ENCODE measurements at places on chromosomes 6 and 20.

- no peak for DNase-seq
Measured at GRCh38 chr6:116003668-116004067, 57.0 kb downstream of the FRK start.

GRCh38 chr6:113271437-113271836, 585.7 kb upstream of the MARCKS start:
- no peak for DNase-seq

DNA sequence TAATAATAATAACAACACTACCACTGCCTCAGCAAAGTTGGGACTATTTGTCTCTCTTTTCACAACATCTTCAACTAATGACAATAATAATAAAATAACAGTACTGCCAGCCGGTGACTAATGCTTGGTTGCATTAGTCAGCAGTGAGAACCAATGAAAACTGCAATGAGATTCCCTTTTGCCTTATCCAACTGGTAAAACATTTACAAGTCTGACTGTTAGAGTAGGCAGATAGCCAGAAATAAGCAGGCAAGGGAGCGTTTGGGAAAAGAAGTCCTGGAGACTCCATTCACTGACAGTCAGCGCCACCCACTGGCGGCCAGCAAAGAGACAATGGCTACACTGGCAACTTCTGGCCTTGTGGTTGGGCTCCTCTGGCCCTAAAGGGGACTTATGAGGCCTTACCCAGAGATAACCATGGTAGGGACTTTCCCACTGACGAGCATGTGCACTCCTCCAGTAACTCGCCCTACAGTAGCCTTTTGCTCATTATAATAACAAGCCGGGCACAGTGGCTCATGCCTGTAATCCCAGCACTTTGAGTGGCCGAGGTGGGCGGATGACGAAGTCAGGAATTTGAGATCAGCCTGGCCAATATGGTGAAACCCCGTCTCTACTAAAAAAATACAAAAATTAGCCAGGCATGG, 3.4 kb upstream of the NSFL1C start:
- no peak for DNase-seq

GRCh38 chr20:1225263-1225782, 521 bp upstream of the RAD21L1 start:
- DNase-seq, result no peak

GRCh38 chr20:5126512-5127203, at the start of gene CDS2:
TSS of gene CDS2 (plus strand) at chr20:5127008. CDS start at chr20:5127093, 85 bp downstream.
- peak; percentile 100 for DNase-seq

GRCh38 chr6:104710543-104711335, 149.0 kb downstream of the HACE1 start:
- no peak for DNase-seq

- no peak for DNase-seq
Measured at GRCh38 chr6:108671175-108671574, 110.5 kb downstream of the FOXO3 start.

GRCh38 chr6:20681243-20681684, 147.0 kb downstream of the CDKAL1 start:
- DNase-seq, result no peak

- no peak for DNase-seq
Measured at GRCh38 chr6:37485291-37485702, 14.4 kb downstream of the CCDC167 start.

DNA sequence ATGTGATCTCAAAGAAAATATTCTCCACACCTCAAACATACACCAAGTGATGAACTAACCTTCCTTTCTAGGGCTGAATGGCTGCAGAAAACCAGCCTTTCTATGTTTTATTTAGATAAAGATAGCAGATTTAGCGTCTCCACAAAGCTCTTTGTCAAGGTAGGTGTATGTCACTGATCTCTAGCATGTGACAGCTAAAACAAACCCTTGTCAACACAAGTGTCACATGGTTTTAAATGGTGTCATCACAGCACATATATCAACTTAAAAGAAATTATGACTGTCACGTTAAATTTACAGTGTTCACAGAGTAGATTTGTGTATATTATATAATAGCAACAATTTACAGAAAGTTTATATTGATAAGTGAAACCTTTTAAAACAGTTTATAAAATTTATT, 58.3 kb downstream of the TENT5A start:
- DNase-seq, result no peak

- no peak for DNase-seq
Measured at GRCh38 chr20:39879296-39879695, 809.7 kb downstream of the MAFB start.

DNA sequence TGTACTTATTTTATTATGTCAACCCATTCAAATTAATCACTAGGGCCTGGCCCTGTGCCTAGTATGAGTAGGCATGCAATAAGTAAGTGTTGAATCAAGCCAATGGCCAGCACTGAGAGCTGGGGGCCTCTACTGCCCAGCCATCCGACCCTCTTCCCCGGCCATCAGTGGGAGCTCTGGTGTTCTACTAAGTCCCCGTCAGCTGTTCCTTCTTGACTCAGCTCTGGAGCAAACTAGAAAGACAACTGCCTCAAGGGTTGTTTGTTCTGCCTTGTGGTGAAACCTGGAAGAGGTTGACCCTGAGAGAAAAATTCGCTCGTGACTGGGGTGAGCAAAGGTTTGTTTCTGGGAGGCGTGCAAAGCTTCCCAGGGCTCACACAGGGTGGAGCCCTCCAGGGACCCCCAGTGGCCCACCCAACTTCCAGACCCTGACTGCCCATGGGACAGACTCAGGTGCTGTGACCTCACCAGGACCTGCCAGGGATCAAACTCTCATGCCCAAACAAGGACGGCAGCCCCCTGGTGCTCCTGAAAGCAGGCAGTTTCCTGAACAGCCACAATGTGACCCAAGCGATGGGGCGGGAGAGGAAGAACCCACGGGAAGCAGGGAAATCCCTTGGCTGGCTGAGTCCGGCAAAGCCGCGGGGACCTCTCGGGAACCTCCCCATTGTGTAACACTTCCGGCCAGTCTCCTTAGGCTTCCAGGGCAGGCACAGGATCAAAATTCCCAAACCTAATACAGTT, 50.4 kb downstream of the BANF2 start:
- no peak for DNase-seq

GRCh38 chr6:155090166-155090565, 95.1 kb downstream of the TIAM2 start:
- DNase-seq, result no peak

GRCh38 chr6:149608381-149608982, 40.0 kb downstream of the KATNA1 start:
- DNase-seq, result no peak

DNA sequence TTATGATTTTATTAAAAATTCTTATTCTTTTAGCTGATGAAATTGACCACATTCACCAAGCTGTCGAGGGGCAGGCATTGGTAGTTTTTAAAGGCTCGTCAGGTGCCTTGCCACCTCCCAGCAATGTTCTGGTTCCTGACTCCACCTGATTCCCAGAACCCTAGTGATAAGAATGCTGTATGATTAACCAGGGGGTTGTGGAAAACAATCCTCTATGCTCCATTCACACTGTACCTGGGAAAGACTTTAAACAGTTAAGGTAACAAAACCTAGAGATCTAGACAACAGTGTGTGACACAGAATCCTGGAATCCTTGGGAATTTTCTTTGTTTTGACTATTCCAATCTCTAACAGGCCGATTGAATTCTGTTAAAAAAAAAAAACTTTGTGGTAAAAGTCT, 165.7 kb upstream of the OLIG3 start:
- DNase-seq, result no peak

DNA sequence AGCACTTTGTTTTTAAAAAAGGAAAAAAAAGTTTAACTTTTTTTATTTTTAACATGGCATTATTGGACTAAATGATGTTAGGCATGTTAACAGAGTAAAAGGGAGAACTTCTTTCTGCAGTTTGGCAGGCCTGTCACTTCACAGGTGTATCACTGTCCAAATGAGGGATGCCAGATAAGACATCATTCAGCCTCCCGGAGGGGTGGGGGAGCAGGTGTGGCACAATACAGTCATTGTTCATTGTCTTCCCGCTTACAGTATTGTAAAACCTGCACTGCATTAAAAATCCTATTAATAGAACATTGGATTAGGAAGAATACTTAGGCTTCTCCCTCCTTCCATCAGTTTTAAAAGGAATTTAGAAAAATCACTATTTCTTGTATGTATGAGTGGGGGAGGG, 80.7 kb downstream of the CARMIL1 start:
- no peak for DNase-seq

GRCh38 chr6:38310061-38310460, 329.7 kb downstream of the BTBD9 start:
- no peak for DNase-seq

DNA sequence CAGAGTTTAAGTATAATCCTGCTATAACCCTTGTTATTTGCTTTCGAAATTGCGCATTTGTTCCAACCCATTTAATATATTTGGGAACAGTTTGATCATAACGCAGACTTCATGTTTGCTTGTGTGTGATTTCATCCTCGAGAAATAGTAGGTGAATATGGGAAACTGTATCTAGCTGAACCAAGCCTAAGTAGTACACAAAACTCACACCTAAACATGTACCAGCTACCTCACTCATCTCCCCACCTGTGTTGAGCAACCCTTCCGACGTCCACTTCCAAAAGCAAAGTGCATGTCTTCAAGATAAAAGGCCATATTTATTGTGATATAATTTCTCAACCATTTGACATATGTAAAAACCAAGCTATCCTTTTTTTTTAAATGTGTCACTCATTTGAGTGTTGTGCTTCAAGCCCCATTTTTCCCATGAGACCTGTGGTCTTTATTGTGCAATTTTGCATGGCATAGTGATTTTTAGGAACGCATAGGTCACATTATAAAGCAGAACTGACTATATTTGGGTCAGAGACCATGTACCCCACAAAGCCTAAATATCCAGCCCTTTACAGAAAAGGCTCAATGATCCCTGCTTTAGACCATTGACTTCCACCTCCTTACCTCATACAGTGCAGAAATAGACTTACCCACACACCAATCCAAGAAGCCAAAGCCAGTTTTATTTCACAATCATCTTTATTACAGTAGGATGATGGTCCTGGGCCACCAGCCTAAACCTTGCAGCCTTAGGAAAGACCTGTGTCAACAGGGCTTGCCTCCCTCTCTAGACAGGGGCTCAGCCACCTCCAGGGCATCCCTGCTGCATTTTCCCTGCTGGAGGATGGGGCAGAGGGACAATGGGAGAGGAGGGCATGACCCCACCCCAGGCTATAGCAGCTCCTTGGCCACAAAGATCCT, 7.1 kb downstream of the CCND3 start:
- DNase-seq, result no peak

GRCh38 chr6:44685213-44685612, 297.7 kb downstream of the CDC5L start:
- DNase-seq, result no peak

DNA sequence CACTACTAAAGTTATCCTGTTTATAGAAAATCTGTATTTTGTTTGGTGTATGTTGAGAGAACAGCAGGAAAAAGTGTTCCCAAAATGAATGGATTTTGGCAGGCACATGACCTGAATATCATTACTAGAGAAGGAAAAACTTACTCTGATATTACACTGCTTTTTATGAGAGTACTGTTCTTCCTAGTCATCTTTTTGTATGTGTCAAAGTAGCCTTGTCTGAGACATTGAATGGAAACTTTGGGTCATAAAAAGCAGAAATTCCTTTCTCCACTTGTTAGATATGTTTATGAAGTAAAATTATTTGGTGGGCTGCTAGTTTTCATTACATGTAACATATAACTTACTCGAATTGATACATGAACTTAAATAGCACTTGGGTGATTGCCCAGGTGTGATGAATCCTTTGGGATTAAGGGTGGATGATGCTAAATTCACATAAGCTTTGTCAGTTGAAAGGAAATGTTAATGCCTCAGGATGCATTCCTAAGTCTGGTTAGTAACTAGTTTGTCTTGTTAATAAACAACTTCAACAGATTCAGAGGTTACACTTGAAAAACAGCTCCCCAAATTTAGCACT, 206.7 kb downstream of the CENPW start:
- DNase-seq, result no peak

DNA sequence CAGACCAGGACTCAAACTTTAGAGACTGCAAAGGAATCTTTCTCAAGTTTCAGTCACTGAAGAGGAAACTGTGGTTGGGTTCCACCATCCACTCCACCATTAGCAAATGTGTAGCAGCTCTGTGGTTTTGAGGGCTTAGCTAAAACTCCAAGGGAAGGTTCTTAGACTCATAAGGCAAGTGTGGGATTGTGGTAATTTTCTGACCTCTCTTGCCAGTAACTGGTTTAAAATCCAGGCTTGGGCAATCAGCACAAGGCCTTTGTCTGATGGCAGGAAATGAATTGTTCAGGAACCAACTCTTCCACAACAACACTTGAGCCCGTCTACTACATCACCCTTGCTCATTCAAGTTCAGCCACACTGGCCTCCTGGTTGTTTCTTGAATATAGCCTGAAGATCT, 68.6 kb upstream of the FBXL4 start:
- DNase-seq, result no peak

GRCh38 chr6:158892266-158892665, 73.1 kb upstream of the EZR start:
- DNase-seq, result no peak

DNA sequence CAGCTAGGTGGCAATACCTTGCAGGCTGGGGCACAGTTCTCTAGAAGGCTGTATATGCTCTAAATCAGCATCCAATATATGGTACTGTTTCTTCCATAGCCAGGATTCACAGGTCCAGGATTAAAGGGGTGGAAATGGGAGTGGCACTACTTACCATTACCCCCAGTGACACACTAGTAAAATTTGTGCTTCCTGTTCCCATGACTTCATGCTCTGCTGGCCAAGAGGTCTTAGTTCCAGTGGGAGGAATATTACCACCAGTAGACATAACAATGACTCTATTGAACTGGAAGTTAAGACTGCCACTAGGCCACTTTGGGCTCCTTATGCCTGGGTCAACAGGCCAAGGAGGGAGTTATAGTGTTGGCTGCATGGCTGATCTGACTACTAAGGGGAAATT, 174.3 kb upstream of the TNFAIP3 start:
- DNase-seq, result no peak

DNA sequence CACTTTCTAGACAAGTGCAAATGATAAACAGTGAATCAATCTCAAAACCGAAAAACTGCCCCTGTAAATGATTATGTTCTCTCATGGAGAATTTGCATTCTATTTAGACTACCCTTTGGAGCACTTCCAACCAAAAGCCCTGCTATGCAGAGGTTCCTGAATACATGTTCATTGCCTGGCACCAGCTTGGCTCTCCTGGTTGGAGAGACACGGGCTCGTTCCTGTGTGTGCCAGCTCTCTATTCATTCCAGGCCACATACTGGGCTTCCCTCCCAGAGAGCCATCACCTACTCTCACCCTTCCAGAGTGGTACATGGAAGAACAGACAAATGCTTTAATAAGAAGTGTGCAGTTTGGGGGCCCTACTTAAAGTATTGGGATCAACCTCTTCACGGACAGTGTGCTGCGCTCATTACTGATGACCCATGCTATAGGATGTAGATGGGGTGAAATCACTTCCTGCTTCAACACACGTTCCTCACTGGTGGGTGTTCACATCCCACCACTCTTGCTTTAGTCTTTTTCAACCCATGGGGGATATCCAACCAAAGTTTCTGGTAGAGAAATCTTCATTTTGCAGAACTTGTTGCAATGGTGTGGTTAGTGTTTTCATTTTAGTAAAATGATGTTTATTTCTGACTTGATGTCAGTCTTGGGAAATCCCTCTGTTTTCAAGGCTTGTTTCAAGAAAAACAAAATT, 38.5 kb upstream of the NAA20 start:
- no peak for DNase-seq

- no peak for DNase-seq
Measured at GRCh38 chr6:158703111-158703836, 53.4 kb downstream of the SYTL3 start.

Data from stimulated activated CD4-positive, alpha-beta T cell treated with anti-CD3 and anti-CD28 coated beads, Interleukin-2, amount 100 ng/mL, for 48 hours (primary cell).